Fibroblast of skin of abdomen (primary cell): ENCODE measurements at places on chromosomes 13 and 19.

DNA sequence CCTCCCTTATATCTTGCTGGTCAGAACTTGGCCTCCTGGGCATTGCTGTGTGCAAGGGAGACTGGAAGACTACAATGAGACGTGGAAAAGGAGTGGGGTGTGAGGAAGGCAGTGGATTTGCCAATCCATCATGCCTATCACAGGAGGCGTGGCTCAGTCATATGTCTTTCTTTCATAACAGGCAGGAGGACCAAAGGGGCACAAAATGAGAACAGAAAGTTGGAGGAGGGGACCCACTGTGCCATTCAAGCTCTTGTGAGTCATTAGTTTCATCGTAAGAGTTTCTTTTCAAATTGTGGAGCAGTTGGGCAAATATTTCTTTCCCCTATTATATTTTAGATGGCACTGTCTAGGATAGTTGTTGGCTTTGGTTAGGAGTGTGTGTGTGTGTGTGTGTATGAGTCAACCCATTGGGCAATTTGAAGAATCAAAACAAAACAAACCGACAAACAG, 471.5 kb downstream of the TSHZ3 start:
- no peak for DNase-seq

DNA sequence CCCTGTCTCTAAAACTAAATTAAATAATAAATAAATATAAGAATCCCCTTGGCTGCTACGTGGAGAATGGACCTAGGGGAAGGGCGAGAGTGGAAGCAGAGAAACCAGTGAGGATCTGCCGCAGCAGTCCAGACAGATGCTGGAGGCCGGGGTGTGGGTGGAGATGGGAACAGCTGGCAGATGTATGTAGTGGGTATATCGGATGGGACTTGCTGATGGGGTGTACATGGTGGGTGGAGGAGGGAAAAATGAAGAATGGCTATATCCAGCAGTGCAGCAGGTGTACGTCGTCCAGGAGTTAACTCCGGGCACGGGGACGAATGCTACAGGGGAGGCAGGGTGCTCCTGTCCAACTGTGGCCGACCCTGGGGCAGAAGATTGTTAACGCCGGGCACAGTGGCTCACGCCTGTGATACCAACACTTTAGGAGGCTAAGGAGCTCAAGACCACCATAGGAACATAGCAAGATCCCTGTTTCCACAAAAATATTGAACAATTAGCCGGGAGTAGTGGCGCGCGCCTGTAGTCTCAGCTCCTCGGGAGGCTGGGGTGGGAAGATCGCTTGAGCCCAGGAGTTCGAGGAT, 654 bp downstream of the CEP89 start:
- DNase-seq, result no peak

GRCh38 chr19:15516363-15516762, 8.0 kb downstream of the CYP4F22 start:
- no peak for DNase-seq

GRCh38 chr13:74056801-74057542, 77.2 kb downstream of the KLF12 start:
- DNase-seq, result no peak

DNA sequence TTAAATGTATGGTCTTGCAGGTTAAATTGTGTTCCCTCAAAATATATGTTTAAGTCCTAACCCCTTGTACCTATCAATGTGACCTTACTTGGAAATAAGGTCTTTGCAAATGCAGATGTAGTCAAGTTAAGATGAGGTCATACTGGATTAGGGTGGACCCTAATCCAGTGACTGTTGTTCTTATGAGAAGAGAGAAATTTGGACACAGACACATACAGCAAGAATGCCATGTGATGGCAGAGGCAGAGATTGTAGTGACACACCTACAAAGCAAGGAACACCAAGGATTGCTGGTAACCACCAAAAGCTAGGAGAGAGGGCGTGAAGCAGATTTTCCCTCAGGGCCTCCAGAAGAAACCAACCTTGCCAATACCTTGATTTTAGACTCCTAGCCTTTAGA, 50.2 kb downstream of the LACC1 start:
- no peak for DNase-seq

- peak; percentile 37 for DNase-seq
These were observed 68.6 kb upstream of the TEX29 start for GRCh38 chr13:111251646-111252445.

GRCh38 chr19:1616875-1617274, 11.6 kb upstream of the UQCR11 start:
- no peak for DNase-seq

GRCh38 chr19:7789447-7789846, 26.4 kb downstream of the CLEC4M start:
- DNase-seq, result no peak

DNA sequence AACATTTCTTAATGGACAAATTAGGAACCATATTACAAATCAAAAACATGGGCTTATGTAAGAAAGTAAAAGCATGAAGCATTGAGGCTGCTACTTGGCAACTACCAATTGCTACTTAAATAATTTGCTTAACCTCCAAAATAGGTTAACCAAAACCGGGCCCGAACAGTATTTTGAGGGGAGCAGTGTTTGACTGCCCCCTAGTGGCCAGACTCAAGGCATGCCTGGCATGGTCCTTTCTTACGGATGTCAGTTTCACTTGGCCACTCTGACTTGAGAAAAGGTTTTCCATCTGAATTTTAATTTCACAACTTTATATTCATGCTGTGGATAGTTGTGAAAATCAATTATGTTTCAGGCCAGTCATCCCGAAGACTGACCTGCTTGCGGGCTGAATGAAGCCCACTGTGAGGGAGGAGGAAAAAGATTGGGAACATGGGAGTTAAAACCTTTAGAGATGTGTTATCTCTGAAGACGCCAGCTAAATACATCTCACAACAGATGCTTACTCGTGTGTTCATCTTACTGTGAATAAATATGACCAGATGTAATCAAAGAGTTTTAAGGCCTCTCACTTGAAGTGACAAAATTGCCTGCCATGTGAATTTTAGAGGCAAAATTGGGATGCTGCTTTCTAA, 2.9 kb downstream of the RXFP2 start:
- peak; percentile 72 for DNase-seq

- peak; percentile 51 for DNase-seq
These were observed 24.4 kb downstream of the WDR88 start for GRCh38 chr19:33156334-33156733.

DNA sequence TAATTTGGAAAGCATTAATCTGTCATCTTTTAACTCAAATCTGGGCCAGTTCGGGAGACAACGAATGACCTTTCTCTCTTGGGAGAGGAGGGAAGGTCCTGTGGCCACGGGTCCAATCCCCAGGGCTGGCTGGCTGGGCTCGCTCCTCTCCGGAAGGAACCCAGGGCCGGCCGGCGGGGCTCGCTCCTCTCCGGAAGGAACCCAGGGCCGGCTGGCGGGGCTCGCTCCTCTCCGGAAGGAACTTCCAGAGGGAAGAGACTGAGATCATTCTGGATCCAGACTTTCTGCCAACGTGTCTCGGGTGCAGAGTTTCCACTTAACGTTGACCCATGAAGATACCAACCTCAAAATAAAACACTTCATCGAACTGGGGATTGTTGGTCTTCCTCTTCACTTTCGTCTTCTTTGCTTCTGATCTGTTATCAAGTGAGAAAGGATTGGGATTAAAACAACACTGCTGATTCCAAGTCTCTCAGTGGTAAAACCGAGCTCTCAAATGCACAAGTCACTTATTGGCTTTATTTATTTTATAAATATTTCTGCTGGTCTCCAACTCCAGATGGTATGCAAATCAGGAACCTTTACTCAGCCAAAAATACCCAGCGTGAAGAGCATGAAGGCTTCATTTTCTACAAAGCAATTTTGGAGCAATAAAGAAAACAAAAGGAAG, 53.3 kb upstream of the C13orf46 start:
- DNase-seq, result peak; percentile 31

GRCh38 chr19:1690699-1691307, 38.4 kb upstream of the TCF3 start:
- no peak for DNase-seq

- no peak for DNase-seq
These were observed 20.4 kb downstream of the CYP2F1 start for GRCh38 chr19:41134616-41135015.

- no peak for DNase-seq
These were observed 1.0 kb downstream of the FLT1 start for GRCh38 chr13:28493740-28494503.

DNA sequence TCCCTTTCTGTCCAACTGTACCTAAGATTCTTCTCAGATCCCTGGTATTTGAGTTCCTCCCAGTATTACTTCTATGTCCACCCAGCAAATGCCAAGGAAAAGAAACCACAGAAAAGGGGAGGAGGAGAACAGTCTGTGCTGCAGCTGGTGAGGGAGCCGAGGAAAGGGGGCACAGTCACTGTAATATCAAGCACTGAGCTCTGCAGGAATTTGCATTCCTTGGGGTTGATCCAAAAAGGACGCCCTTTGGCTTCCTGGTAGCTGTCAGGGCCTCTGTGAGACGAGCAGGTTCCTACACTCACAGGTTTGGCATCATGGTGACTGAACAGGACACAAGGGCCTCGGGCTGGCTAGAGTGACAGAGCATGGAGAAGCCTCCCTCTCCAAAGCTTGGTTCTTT, 273.4 kb downstream of the NHLRC3 start:
- DNase-seq, result peak; percentile 17

DNA sequence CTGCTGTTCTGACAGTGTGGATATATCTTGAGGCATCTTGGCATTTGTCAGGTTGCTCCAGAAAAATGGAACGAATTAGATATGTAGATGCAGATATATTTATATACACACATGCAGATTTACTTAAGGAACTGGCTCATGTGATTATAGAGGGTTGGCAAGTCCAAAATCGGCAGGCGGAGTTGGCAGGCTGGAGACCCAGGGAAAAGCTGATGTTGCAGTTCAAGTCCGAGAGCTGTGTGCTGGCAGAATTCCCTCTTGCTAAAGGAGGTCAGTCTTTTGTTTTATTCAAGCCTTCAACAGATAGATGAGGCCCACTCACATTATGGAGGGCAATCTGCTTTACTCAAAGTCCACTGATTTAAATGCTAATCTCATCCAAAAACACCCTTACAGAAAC, 24.4 kb upstream of the CSNK1A1L start:
- no peak for DNase-seq

- no peak for DNase-seq
These were observed 310.2 kb upstream of the PCDH20 start for GRCh38 chr13:61725806-61726205.

- no peak for DNase-seq
These were observed 4.3 kb upstream of the NR1H2 start for GRCh38 chr19:50371914-50372475.

GRCh38 chr13:95833719-95834118, 156.8 kb downstream of the DNAJC3 start:
- DNase-seq, result peak; percentile 2

- DNase-seq, result no peak
These were observed 18.4 kb downstream of the TMEM272 start for GRCh38 chr13:51826606-51827005.

GRCh38 chr13:20129076-20129475, 31.8 kb downstream of the GJA3 start:
- no peak for DNase-seq

DNA sequence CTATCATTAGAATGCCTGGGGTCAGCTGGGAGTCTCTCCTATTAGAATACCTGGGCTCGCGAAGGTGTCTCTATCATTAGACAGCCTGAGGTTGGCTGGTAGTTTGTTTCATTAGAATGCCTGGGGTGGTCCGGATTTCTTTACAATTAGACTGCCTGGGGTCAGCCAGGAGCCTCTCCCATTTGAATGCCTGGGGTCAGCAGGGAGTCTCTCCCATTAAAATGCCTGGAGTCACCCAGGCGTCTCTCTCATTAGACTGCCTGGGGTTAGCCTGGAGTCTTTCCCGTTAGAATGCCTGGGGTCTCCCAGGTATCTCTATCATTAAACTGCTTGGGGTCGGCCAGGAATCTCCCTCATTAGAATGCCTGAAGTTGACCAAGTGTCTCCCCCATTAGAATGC, 1458.3 kb downstream of the UQCRFS1 start:
- DNase-seq, result no peak

DNA sequence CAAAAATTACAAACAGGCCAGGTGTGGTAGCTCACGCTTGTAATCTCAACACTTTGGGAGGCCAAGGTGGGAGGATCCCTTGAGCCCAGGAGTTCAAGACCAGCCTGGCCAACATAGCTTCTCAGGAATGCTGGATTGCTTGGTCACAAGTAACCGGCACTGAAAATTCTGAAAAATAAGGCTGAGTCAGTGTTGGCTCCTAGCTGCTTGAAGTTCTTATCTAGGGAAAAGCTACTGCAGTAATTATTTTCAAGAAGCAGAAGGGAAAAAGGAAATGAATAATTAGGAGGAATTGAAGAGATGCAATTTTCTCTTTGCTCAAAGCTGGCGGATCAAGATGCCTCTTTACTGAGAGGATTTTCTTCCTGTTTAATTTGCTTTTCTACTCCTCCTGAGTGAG, 75.0 kb upstream of the GTF3A start:
- no peak for DNase-seq

DNA sequence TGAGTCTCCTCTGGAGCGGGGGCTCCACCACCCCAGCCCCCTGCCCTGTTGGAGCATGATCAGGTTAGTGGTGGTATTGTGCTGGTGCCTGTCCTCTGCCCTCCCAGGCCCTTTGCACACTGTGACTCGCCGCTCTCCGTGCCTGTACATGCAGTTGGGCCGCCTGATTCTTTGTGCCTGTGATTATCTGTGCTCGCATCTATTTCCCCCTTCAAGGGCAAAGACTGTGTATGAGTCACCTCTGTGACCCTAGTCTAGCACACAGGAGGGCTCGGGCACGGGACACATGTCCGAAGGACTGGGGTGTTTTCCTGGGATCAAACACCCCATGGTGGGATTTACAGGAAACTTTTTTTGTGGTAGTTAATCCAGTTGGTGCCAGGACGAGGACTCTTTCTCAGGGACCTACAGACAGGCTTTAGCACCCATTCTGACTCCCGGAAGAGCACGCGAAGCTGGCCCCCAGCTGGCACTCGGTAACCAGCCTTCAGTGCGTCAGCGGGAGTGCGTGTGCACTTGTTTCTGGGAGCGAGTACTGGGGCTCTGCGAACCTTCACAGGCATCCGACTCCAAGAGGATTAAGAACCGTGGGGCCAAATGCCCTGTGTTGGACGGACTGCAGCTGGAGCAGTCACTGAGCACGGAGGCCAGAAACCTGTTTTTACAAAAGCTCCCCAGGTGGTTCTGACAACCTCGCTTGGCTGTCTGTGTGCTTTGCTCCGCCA, 6.7 kb downstream of the PPP1R37 start:
- no peak for DNase-seq

DNA sequence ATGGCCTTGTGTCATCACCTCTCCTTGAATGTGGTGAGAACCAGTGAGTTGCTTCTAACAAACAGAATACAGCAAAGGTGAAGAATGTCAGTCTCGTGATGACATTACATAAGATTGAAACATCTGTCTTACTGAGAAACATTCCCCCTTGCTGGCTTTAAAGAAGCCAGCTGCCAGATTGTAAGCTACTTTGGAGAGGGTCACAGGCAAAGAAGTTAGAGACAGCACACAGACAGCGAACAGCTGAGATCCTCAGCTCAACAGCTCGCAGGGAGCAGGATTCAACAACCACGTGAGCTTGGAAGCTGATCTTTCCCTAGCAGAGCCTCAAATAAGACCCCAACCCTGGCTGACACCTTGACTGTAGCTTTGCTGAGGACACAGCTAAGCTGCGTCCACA, 367.9 kb downstream of the LIG4 start:
- DNase-seq, result no peak

GRCh38 chr19:5520501-5520900, 47.3 kb downstream of the TINCR start:
- no peak for DNase-seq

- DNase-seq, result no peak
These were observed 13.0 kb downstream of the ERICH4 start for GRCh38 chr19:41455936-41456335.
